ENCODE measurements at places on chromosomes 5 and 9.

GRCh38 chr9:123957731-123958130, 27.8 kb upstream of the DENND1A start:
- no peak for DNase-seq

DNA sequence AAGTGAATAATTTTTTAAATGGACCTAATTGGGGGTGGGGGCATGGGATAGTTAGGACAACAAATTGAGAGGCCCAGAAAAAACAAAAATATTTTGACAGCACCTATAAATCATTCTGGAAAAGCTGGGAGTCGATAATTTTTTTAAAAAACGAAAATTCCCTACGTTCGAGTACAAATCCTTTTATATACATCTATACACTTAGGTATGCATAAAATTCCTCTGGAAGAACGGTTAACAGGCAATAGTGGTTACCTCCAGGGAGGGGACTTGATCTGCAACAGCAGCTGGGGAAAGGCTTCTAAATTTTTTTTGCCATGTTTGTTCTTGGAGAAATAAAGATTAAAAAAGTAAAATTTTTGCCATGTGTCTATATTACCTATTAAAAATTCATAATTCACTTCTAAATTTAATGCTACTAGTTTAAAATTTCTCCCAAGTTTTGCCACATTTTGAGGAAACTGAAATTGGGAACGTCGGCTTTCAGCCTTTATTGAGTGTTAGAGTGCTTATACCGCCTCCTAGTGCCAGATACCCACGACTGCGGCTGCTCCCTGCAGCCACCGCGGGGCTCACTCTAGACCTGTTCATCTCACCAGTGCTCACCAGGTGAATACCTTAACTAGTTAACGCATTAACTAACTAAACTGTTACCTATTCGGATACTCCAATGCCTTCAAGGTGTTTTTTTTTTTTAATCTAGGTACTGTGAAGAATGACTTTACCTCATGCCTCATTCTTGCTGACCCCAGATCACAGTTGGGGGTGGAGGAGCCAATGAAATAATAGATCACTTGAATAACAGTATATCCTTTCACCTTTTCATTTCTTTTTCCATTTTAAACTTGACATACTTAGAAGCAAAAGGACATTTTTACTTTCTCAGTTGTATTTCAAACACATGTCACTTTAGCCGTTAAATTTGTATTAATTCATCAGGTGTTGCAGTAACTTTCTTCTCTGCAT, 1.8 kb upstream of the BHMT start:
- no peak for DNase-seq

DNA sequence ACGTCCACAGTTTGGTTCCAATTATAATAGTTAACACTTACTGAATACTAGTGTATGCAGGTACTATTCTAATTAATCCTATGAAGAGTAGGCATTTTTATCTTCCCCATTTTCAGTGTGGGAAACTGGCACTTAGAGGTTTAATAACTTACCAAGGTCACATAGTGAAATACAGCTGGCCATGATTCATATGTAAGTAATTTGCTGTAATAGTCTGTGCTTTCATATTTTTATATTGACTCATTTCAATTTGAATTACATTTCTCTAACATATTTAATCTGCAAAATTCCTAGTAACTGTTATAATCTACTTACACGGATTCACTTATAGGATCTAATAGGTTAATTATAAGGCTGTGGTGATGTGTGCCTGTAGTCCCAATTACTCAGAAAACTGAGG, 19.4 kb downstream of the CCNH start:
- DNase-seq, result no peak

- no peak for DNase-seq
Observed at GRCh38 chr9:104914466-104914865, 13.5 kb downstream of the ABCA1 start.

DNA sequence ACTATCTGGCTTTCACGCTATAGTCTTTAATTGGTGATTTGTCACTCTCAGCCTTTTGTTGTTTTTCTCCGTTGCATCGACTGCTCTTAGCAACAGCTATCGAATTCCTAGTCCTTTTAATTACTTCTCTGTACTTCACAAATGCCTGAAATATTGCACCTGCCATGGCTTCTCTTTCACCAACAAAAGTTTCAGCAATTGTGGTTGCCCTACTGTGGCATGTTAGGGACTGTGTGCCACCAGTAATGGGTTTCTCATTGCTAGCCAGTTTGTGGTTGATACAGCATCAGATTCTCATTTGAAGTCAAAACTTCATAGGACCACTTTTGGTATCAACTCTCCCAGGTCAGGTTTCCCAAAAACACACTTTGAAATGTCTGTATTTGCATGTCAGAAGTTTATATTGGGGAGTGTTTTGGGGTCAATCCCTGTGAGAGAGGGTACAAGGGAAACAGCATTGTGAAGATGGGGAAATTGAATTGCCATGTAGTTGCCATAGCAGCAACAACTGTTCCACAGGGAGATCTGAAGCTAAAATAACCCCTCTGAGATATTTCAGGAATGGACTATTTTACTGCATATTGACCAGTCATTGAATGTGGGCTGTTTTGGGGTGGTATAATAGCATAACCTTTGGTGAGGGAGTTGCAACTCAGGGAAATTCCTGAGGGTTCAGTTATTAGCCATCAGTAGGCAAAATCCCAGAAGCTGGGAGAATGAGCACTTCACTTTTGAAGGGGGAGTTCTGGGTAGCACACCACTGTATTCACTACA, 99.2 kb downstream of the WDR70 start:
- no peak for DNase-seq

- DNase-seq, result peak; percentile 9
Observed at GRCh38 chr5:121949885-121950284, 11.9 kb upstream of the SRFBP1 start.

DNA sequence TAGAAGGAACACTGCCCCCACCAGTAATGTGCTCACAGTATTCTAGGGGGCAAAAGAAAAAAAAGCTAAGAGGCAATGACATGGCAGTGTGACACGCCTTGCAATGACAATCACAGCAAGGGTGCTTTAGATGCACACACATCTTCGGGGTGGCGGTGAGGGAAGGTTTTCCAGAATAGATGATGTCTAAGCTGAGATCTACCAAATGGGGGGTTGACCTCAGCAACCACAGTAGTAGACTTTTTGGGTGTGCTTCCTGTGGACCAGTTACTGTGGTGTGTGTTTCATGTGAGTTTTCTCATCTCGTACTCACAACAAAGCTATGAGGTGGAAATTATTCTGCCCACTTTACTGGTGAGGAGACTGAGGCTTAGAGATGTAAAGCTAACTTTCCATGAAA, 10.2 kb upstream of the IL12B start:
- peak; percentile 52 for DNase-seq

- DNase-seq, result no peak
Observed at GRCh38 chr5:141338538-141339306, at the start of gene PCDHGA2. Gene PCDHGA2, plus strand, starts transcription at chr5:141338760.

DNA sequence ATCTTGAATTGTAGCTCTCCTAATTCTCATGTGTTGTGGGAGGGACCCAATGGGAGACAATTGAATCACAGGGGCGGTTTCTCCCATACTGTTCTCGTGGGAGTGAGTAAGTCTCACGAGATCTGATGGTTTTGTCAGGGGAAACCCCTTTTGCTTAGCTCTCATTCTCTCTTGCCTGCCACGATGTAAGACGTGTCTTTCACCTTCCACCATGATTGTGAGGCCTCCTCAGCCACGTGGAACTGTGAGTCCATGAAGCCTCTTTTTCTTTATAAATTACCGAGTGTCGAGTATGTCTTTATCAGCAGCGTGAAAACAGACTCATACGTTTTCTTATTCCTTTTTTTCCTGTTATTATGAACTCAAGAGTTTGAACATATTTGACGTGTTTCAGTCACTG, 39.1 kb downstream of the RETREG1 start:
- no peak for DNase-seq

GRCh38 chr9:37944671-37945481, 40.9 kb upstream of the SLC25A51 start:
- no peak for DNase-seq

DNA sequence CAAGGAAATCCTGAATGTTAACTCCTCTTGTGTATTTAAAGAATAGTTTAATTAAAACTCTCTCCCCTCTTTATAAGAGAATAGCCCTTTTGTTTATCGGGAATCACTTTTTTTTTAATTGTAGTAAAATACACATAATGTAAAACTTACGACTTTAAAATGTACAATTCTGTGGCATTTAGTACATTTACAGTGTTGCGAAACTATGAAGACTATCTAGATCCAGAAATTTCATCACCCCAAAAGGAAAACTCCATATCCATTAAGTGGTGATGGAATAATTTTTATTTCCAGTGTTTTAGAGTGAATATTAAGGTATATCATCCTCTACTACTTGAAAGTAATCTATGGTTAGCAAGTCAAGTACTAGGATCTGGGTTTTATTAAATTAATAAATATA, 36.8 kb downstream of the KDM3B start:
- no peak for DNase-seq

- DNase-seq, result no peak
Observed at GRCh38 chr9:125505988-125506438, 201.0 kb downstream of the MAPKAP1 start.

DNA sequence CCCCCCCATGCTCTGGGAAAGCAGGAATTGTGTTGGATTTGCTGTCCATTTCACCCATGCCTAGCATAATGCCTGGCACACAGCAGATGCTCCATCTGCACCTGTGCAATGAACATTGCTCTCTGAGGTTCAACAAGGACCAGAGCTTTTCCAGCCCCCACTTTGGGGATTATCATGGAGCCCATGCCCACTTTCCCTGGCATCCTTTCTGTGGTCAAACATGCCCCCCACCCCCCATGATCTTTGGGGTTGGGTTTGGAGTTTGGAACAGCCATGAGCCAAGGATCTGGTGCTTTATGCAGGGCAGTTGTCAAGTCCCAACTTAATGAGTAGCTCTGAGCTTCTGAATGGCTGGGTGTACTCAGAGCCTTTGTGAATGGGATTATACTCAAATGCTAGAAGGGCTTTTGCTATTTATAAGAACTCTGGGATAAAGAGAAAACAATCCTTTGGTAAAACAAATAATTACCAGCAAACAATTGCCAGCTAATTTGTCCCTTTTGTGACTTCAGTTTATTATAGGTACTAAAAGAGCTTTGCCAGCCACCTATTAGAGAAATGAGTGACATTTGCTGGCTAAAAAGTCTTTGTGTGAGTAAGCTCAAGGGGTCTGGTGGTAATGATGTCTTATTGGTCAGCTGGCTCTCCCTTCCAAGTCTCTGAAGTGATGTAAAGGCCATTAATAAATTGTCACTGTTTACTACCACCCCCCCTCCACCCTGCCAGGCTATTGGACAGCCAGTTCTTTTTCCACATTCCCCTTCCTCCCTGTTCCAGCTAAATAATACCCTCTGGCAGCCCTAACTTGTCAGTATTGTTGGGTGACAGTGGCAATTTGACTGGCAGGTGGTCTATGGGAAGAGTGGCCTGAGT, 182.3 kb downstream of the MACROH2A1 start:
- DNase-seq, result no peak

- no peak for DNase-seq
Observed at GRCh38 chr5:168317521-168318147, 26.2 kb downstream of the WWC1 start.

DNA sequence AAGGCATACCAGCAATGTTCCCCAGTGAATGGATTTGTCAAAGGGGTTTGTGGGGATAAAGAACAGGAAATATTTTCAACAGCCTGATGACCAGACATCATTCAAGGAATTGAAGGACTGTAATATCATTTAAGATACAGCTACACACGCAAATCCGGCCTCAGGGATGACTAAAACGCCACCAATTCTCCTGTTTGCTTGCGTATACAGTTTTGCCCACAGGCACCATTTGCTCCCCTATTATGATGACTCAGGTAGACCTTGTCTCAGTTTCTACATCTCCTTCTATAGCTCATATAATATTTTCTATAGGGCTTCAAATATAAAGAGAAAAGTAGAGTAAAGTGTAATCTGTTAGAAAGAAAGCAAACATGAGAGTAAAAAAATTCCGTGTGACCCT, 29.7 kb upstream of the ITGA1 start:
- DNase-seq, result no peak

GRCh38 chr9:93682155-93682968, 106.0 kb downstream of the PHF2 start:
- peak; percentile 36 for DNase-seq

DNA sequence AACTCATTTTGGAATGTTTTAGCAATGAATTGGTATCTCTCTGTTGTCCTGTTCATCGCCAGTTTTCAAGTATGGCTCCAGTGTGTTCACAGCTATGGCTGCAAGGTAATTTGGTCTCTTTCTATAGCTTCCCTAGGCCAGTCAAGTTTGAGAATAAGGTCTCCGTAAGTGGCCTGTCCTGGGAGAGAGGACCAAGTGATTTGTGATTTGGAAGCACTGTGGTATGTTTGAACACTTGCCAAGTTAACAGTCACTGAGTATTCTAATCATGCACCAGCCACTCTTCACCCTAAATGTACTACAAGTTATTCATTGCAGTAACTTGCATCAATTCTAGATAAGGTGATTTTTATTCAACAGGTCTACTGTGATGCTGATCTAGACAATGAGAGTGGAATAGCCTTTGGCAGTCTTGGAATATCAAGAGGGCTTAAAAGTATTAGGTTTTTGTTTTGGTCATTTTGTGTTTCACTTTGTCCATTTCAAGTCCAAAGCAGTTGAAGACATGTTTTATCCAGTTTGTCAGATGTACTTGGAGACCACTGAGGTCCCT, 41.1 kb downstream of the G3BP1 start:
- no peak for DNase-seq

- DNase-seq, result no peak
Observed at GRCh38 chr9:119698535-119698934, 329.3 kb upstream of the BRINP1 start.

- no peak for DNase-seq
Observed at GRCh38 chr5:165805756-165806155, 2300.3 kb downstream of the MAT2B start.

GRCh38 chr9:128100581-128100980, 26.9 kb downstream of the PTGES2 start:
- no peak for DNase-seq

DNA sequence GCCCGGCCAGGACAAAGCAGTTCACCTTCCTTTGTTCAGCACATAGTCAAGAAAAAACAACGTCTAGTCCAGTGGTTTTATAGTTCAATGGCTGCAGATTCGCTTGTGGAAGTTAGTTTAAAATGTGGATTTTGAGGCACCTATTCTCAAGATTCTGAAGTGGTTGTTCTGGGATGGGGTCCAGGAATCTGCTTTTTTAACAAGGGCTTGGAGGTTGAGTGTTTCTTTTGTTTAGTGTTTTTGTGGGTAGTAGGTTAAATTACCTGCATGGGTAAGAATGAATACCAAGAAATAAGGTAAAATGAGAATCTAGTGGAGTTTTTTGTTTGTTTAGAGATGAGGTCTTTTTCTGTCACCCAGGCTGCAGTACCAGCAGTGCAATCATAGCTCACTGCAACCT, 28.4 kb upstream of the NADK2 start:
- DNase-seq, result no peak

- DNase-seq, result no peak
Observed at GRCh38 chr5:101843055-101843454, 453.0 kb downstream of the SLCO4C1 start.

Measured in CD4-positive, alpha-beta memory T cell (primary cell).